Progenitor cell of endocrine pancreas (in vitro differentiated cells): ENCODE measurements at places on chromosomes 11 and 22. TPM values are rescaled to one million over a fixed set of nuclear protein-coding genes. Genes with fewer than 3 reads are reported as not detected.

- peak overlapping the region; percentile 88 for H3K27ac ChIP-seq
- H3K36me3 ChIP-seq, result peaks cover 23% of the 10 kb centered on the region
- no peak overlapping the region for H3K4me3 ChIP-seq
- no peak for DNase-seq
Measured at GRCh38 chr11:78659326-78660270, 84.9 kb upstream of the NARS2 start.

DNA sequence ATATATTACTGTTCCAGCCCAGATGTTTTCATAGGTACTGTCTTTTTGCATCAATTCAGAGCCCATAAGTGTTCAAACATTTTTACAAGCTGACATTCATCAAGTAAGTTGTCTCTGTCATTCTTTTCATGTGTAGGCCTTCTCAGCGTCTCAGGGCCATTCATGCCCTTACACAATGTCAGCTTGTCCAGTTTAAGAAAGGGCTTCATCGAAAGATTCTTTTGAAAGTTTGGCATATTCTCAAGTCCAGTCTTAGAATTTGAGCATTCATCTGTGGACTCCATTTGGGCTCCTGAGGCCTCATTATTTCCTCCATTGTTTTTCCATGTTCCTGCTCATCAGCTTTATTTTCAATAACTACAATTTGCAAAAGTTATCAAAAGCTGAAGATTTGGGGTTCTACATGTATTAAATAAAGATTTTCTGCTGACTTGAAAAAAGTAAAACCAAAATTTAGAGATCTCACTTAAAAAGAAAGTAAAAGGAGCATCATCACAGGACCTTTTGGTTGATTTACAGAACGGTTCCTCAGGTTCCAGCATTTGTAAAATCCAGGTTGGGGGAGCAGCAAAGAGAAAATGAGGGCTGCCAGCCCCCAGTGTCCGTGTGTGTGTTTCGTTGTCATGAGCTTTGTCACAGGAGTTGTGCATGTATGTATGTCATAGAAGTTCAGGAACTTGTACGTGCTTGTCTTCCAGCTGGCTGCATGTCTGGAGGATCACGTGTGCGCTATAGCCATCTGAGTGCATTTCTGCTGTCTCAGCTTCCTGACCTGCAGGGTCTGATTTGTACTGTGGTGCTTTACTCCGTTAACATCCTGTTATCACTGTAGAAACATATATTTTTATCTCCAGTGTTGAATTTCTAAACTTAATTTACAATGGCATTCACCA, 15.6 kb downstream of the MOV10L1 start:
- no peak for DNase-seq
- no peak overlapping the region for H3K4me3 ChIP-seq
- peaks cover 6% of the 10 kb centered on the region for H3K27me3 ChIP-seq

DNA sequence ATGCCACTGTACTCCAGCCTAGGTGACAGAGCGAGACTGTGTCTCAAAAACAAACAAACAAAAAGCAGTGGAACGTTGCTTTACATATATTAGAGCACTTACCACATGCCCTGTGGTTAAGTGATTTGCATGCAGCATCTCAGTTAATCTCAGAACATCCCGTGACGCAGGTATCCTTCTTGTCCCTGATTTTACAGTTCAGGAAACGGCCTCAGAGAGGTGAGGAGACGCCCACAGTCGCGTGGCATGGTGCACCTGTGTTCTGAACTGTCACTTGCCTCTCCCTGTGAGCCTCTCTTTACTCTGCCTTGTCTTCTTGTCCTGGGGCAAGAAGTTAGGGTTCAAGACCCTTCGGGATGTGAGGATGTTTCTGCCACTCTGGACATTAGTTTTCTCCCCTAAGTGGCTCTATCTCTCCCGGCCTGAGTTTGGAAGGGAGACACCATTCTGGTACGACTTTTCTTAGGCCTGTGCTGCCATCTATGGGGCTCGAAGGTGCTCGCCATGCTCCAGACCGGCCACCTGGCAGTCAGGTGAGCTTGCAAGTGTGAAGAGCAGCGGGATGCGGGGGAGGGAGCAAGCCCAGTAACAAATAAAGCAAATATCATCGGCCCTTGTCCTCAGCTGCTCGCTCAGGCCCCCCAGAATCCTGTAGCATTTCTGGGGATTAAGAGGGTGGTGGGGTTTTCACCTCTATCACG, 25.6 kb downstream of the YWHAH start:
- peaks cover 1% of the 10 kb centered on the region for H3K4me1 ChIP-seq
- H3K4me3 ChIP-seq, result peak overlapping the region; percentile 74
- peaks cover 18% of the 10 kb centered on the region for H3K27me3 ChIP-seq
- DNase-seq, result peak; percentile 54

GRCh38 chr11:63226488-63227114, 16.8 kb downstream of the SLC22A25 start:
- H3K27ac ChIP-seq, result no peak overlapping the region
- no peaks in the 10 kb centered on the region for H3K36me3 ChIP-seq
- DNase-seq, result no peak

The CRYBB3 gene
- 0.49 and 1.0 TPM in 2 replicates for total RNA-seq
